ENCODE measurements at places on chromosomes 13 and 19.

DNA sequence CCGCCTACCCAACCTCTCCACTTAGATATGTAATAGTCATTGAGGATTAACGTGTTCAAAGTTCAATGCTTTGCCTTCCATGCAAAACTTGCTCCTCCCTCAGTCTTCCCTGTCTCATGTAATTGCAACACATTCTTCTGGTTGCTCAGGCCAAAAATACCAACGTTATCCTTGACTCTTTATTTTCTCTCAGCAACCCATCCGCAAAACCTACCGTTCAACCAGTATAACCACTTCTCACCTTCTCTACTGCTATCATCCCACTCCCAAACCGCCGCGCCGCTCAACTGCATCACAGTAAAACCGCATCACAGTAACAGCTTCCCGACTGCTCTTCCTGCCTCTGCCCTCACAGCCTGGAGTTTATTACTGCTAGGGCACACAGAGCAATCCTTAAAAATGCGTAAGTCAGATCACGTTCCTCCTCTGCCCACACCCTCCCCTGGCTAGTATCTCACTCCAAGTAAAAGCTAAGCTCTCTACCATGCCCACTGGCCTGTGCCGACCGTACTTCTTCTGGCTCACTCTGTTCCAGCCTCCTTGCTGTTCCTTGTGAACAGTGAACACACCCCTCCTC lies 8.2 kb downstream of the MTIF3 start:
- DNase-seq, result peak; percentile 54

GRCh38 chr19:29841559-29842367 lies 30.0 kb downstream of the CCNE1 start:
- peak; percentile 64 for DNase-seq

DNA sequence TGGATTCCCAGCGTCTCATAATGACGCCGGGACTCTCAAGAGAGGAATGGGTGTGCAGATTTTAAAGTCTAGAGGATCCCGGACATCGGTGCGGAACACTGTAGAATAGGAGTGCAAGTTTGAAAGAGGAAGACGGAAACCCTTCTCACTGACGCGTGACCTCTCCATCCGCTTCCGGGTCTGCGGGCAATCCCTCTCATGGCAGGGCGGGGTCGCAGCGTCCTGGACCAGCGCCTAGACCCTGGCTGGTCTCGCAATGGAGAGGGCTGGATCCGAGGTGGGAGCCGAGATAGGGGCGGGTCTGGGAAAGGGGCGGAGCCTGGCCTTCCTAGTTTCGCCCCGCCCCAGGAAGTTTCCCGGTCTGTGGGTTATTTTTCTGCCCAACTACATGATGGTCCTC lies 4.6 kb upstream of the ZNF845 start:
- DNase-seq, result peak; percentile 75

DNA sequence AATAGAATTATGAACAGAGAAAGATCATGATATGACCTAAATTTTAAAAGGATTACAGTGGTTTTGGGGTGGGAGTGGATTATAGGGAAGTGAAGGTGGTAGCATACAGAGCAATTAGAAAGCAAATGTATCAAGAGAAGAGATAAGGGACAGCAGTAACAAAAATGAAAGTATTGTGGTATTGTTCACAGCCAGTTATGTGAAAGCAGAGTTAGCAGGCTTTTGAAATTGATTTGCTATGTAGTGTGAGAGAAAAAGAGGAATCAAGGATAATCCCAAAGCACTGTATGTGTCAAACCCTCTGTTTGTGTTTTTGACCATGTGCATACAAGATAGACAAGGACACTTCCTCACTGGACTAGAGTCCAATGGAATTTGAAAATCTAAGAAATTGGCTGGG lies 1721.4 kb downstream of the PCDH9 start:
- no peak for DNase-seq

GRCh38 chr13:50106559-50106958 lies 91.3 kb downstream of the KCNRG start:
- no peak for DNase-seq
